Osteoblast (primary cell): ENCODE measurements at places on chromosomes 2 and 18.

DNA sequence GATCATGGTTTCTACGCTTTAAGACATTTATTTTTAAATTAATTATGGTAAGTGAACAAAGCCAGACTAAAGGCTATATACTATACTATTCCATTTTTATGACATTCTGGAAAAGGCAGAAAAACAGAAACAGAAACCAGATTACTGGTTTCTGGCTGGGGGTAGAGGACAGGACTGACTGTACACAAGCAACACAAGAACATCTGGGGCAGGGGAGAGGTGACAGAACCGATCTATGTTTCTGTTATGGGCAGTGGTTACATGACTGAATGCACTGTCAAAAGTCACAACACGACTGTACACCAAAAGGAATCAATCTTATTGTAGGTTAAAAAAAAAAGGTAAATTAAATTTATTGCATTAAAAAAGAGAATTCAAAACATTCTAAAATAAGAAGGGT is 64.7 kb downstream of the PTPN2 start:
- no peak for DNase-seq

DNA sequence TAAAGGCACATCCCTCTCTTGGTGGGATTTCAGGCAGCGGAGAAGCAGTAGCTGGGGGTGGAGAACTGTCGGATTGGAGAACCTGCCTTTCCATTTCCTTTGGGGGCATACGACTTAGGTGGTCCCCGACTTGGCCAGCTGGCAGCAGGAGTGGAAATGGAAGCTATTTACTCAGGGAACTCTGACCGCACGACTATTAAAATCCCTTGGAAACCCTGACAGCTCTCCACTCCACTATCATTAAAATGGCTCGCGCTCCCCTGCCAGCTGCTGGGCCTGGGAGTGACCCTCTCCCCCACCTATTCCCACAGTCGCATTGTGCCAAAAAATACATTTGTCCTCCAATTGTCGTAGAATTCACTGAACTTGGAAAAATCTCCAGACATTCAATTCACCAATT is 77.7 kb upstream of the APCDD1 start:
- DNase-seq = no peak

DNA sequence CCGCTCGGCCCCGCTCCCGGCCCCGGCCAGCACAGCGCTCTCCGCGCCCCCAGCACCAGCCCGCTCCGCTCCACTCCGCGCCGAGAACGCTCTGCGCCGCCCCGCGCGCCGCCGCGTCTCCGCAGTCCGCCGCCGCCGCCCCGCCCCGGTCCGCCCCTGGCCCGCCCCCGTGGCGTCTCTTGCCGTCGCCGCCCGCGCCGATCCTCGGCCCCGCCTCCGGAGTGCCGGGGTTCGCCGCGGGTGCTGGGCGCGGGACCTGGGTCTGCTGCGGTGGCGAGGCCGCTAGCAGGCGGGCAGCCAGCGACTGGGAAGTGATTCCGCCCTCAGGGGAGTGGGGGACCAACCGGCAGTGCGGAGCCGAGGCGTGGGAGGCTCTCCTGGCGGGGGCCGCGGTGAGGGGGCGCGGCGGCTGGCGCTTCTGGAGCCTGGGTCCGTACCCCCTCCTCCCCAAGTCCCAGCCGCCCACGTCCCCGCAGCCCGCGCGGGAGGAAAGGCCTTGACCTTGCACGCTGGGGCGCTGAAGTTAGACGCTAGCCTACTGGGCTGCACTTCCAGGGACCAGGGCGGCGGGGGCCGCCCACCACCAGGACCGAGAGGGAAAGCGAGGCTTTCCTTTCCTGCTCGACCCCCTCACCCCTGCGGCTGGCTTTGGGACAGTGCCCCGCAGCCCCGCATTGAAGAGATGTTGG is at the start of gene HS6ST1:
Gene HS6ST1 (minus strand): TSS at position 93 of the 689 bp plus-strand sequence. CDS start 305 bp downstream, outside the sequence.
- peak; percentile 99 for DNase-seq

GRCh38 chr2:239803766-239804115 is 221.4 kb downstream of the NDUFA10 start:
- DNase-seq = peak; percentile 78

GRCh38 chr2:120509213-120509815 is 163.4 kb downstream of the INHBB start:
- peak; percentile 35 for DNase-seq
